ENCODE measurements at places on chromosomes 11 and 22.

DNA sequence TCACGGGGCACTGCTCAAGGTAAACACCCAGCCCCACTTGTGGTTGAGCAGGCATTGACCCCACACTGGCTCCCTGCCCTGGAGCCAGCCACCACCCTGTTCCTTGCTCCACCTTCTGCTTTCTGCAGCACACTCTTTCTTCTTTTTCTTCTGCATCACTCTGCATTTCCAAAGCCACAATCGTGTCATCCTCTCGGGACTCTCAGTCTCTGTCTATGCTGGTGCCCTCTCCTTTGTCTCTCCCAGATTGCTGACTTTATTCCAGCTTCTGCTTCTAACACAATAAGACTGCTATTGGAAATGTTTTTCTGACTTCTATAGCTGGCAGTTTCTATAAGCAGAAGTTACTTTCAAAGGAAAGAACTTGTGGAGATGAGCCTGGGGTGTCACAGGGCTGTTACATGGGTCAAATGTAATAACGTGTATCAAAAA, 14.4 kb downstream of the GRAP2 start:
- DNase-seq, result no peak

DNA sequence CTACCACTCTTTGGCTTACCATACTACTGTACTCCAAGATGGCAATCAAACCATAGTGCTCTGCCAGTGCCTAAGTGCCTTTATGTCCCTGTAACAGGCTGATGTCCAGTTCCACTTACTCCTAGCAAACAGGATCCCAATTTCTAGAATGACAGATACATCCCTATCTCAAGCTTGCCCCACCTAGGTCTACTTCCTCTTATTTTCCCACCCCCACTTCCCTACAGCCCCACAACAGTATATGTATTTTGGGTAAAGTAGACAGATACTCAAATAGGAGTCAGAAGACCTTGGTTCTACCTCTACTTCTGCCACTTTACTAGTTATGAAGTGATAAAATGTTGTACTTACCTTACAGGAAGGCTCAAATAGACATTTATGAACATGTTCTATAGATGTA, 24.1 kb downstream of the SIK3 start:
- no peak for DNase-seq

DNA sequence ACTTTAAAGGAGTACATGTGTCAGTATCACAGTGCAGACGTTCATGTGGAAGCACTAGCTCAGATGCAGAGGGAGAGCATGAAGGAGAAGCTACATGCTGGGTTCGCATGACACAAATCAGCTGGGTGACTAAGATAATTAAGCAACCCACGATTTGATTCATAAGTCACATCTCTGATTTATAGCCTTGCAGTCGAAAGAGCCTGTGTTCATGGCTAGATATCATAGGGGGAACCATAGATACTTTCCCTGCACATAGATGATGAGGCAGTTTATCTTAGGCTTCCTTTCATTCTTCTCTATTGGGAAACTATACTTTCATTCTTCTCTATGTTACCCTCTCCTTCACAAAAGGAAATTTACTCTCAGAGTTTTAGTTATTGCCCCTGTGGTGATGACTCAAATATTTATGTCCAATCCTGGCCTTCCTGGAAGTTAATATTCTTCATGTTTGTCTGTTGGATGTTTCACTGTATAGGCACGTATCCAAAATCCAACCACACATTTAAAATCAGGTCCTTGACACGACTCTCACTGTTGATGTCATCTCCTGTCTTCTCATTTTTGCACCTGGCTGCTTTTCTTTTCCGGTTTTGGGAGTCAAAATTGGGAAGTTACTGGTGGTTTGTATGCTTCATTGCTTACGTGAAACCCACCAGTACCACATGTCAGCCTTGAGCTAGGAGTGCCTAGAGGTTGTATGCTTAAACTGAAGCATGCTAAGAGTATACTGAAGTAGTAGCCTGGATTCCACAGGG, 56.3 kb upstream of the SLC5A12 start:
- DNase-seq, result no peak

- peak; percentile 86 for DNase-seq
These were observed 667 bp downstream of the CD81 start for GRCh38 chr11:2377511-2378443.

GRCh38 chr11:91394727-91395414, 829.7 kb upstream of the FAT3 start:
- DNase-seq, result no peak

DNA sequence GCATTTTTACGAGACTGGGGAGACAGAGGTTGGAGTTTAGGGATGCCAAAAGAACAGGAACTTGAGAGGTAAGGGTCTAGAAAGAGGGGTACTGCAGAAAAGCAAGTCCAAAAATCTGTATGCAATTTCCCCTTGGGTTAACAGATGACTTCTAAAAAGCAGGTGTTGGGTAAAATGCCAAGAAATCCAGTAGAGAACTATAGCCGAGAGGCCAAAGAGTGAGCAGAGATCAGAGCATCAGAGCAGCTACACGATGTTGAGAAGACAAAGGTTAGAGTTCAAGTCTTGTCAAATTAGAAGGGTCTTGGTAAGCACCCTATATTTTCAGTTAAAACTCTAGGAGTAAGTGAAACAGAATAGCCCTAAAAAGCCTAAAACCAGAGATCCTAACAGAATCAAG, 145.2 kb downstream of the FCHSD2 start:
- no peak for DNase-seq

DNA sequence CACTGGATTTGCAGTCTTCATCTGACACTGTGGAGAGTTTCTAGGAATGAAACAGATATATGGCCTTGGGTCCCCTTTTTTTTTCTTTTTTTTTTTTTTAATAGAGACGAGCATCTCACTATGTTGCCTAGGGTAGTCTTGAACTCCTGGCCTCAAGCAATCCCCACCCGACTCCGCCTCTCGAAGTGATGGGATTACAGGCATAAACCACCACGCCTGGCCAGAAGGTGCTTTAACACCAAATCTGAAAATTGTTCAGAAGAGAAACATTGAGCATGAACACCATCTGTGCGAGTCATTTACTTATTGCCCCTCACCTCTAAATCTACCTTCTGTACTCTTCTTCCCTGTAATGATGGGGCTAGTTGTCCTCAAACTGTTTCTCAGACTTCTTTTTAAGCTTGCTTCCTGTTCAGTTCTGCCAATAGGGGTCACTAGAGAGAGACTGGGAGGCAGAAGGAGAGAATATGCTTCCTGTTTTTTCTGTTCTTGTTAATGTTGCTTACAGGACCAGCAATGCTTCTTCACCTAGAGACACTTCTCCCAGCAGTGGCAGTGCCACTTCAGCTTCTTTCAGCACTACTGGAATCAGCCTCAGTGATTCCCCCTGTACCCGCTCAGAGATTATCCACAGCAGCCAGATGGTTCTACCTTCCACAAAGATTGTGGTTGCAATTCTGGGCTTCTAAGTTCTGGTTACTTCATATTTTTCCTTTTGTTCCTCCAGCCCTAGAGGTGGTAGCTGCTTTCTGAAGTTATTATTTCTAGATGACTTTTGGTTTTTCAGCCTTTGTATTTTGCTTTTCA, 20.8 kb upstream of the ZBED5 start:
- DNase-seq, result peak; percentile 47

DNA sequence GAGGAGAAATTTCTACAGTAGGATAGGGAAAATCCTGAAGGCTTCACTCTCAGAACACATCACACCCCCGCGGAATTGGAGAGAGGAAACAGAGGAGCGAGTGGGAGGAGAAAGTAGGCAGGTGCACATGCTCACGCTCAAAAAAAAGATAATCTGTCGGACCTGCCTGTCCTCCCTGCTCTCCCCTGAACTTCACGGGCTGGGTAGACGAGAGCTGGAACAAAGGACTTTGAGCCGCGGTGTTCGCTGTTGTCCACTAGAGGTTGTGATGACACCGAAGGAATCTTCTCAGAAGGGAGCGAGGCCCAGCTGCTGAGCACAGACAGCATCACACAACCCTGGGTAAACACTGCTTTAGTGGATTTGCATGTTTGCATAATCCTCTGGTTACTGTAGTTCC, 5.0 kb downstream of the SEZ6L start:
- DNase-seq, result no peak

- DNase-seq, result no peak
These were observed 192.7 kb downstream of the NAV2 start for GRCh38 chr11:19905280-19905853.

GRCh38 chr11:46499821-46500220, 94.0 kb downstream of the AMBRA1 start:
- DNase-seq, result no peak

- no peak for DNase-seq
These were observed 49.0 kb downstream of the JHY start for GRCh38 chr11:122931510-122931909.

GRCh38 chr22:44351685-44352377, 39.1 kb upstream of the SHISAL1 start:
- DNase-seq, result no peak

DNA sequence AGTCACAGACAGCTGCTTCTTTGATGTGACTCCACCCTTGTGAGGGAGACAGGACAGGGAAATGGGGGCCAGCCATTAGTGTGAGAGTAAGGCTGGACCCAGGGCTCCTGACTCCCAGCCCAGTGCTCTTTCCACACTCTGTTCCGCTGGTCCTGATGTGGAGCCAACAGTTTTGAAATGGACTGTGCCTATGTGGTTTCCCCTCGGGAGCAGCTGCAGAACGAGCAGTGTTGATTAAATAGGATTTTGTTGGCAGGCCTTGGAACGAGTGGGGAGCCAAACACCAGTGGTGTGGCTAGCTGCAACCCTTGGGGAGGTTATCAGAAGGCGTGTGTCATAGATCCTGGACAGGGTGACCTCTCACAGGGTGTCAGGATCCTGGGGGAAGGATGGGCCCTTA, 66.5 kb upstream of the AMPD3 start:
- DNase-seq, result no peak

GRCh38 chr22:22865311-22866072, 22.1 kb upstream of the IGLL5 start:
- no peak for DNase-seq

DNA sequence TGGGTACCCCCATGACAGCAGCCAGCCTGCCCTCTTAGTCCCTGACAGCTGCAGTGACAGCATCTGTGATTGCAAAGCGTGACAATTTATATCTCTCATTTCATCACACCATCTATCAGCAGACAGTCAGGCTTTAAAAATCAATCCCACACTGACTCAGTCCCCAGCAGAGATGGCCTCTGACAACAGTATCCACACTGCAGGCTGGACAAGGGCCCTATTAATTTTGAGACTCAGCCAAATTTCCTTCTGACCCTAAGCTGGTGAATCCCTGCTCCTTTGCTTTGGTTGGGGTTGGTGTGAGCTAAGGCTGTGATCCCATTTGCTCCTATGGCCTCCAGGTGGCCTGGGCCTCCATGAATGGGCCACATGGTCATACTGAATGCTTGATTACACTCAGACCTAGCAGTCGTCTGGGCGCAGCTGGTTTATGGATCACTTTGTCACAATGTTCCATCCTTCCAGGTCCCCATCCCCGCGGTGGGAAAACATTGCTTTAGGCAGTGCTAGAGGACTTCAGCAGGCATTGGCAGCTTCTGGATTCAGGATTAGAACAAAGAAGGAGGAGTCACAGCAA, 68.2 kb upstream of the B3GAT1 start:
- no peak for DNase-seq

- no peak for DNase-seq
These were observed 347.3 kb downstream of the SOX6 start for GRCh38 chr11:16009021-16009420.

- no peak for DNase-seq
These were observed at the start of gene EPS8L2 for GRCh38 chr11:705646-706438. Gene EPS8L2 (plus strand): TSS chr11:706231. CDS start chr11:709408, 3,177 bp downstream.

DNA sequence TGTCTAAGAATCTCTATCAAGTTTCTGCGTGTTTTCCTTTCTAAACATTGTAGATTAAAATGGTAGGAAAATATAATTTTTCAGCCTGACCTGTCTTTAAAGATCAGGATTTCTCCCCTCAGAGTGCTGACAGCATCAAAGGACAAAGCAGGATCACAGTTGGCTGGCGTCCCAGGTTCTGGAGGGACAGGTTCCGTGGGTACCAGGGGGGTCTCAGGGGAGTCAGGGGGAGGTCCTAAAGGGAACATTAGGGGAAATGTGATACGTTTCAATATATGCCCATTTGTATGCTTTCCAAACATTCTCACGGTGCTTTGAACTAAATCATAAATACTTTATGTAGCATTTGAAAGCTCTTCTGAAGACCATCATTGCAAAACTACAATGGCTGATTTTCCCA, 3.4 kb downstream of the MMP3 start:
- DNase-seq, result no peak

DNA sequence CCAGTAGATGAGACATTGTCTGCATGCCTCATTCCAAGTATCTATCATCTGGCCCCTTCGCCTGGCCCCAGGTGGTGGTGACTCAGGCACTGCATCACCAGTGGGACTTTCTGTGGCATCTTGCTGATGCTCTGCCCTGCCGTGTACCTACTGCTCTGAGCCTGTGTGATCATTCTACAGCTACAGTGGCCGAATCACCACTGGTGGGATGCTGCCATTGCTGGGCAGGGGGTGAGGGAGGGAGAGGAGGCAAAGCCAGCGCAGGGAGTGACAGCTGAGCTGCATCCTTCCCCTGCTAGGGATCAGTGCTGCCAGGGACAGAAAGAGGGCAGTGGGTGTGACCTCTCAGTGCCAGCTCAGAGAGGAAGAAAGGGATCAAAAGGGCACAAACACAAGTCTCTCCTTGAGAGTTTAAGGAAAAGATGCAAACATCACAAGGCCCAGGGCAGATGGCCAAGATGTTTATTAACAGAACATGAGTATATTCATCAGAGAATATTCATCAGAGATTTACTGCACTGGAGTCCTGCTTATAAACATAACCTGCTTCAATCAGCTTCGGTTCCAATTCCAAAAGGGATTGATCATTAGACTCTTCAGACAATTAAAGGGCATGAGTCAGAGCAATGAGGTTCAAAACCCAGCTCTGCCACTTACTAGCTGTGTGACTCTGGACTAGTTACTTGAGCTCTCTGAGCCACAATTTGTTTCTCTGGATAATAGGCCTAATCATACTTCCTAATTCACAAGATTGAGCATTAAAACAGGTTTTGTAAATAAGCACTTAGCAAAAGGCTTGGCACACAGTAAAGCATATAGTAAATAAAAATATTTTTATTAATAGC, 109.8 kb downstream of the NAT10 start:
- no peak for DNase-seq

- no peak for DNase-seq
These were observed 109.5 kb downstream of the RASSF10 start for GRCh38 chr11:13118650-13119049.

DNA sequence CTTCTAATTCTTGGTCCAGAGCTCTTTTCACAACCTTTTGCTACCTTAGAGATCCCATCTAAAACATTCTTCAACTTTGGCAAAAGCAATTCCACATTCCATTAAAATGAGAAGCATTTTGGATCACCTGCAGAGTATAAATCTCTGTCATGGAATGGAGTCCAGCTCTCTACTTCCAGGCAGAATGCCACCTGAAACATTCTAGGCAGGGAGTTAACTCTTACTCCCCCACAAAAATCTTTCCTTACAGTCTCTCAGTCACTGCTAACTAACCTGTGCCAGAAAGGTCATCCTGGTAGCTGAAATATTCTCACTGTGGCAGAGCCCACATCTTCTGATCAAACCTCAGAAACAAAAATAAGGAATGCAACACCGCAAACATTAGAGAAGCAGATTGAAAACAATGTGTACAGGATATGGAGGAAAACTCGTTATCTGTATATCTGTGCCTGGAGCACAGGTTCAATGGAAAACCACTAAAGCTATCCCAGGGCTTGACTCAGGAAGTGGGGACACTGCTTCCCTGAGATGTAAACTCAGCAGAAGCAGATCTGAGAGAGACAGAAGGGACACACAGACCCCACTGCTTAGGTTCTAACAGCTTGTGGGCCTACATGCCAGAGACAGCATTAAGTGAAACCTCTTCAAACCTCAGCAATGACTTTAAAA, 78.9 kb downstream of the KCNC1 start:
- no peak for DNase-seq
